ENCODE measurements at places on chromosomes 4 and X.
A peak's percentile ranks its signal among the peaks of the same experiment; 100 is the strongest.

- DNase-seq: no peak
Observed at GRCh38 chr4:548976-549375, 27.1 kb downstream of the TMEM271 start.

GRCh38 chr4:170170861-170171260 lies 81.1 kb upstream of the AADAT start:
- DNase-seq: no peak

DNA sequence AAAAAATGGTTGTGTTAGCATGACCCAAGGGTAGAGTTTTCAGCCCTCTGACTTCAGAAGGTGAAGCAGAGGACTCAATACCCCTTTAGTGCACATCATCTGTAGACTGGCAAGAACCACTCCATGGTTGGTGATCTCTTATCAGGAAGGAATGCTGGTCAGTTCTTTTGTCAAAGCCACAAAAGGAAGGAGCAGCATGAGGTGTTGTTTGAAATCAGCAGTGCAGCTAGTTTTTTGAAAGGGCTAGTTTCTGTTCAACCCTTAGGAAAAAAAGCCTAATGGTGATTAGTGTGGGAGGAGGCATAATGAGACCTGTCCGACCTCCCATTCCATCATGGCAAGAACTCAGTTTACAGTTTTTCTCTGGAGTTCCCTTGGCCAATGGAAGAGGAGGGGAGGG lies 362.0 kb upstream of the CT83 start:
- DNase-seq: no peak

GRCh38 chrX:39059866-39060265 lies 258.6 kb downstream of the MID1IP1 start:
- DNase-seq: no peak

DNA sequence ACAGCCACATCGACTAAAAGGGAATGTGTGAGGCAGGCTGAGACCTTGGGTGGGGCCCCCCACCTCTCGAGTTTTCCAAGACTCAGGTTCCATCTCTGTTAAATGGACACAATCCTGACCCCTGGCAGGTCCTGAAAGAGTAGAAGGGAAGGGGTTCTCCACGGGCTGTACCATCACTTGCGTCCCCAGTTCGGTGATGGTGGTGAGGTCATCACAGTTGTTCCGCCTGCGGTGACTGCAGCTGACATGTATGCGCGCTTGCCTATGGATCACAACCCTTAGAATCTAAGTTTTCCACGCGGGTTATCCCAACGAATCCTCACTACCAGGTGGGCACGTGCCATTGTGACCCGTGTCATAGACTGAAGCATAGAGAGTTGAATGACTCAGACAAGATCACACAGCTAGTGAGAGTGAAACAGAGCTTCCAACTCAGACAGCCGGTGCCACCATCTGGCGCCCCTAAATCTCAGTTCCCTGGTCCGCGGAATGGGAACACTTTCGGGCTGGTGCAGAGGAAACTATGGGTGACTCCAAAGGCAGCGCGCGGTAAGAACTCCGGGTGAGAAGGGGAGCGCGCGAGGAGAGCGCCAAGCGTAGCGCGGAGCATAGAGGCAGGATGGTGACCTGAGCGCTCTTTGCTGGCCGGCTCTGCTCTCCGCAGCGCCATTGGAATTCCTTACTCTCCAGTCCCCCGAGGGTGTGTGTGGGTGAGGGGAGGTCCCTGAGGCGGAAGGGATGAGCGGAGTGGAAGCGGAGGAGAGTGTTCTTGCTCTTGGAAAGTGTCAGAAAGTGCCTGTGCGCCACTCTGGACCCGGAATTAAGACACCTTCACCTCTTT lies 10.5 kb downstream of the MSX1 start:
- DNase-seq: peak; percentile 48

GRCh38 chrX:131923614-131924250 lies 99.4 kb upstream of the STK26 start:
- no peak for DNase-seq

- no peak for DNase-seq
Observed at GRCh38 chr4:108334031-108334430, 165.3 kb upstream of the LEF1 start.

GRCh38 chrX:45295259-45295986 lies 94.7 kb upstream of the DIPK2B start:
- no peak for DNase-seq

GRCh38 chrX:123331859-123332258 lies 147.8 kb downstream of the GRIA3 start:
- no peak for DNase-seq

- DNase-seq: no peak
Observed at GRCh38 chr4:101282076-101282844, 65.1 kb downstream of the PPP3CA start.

DNA sequence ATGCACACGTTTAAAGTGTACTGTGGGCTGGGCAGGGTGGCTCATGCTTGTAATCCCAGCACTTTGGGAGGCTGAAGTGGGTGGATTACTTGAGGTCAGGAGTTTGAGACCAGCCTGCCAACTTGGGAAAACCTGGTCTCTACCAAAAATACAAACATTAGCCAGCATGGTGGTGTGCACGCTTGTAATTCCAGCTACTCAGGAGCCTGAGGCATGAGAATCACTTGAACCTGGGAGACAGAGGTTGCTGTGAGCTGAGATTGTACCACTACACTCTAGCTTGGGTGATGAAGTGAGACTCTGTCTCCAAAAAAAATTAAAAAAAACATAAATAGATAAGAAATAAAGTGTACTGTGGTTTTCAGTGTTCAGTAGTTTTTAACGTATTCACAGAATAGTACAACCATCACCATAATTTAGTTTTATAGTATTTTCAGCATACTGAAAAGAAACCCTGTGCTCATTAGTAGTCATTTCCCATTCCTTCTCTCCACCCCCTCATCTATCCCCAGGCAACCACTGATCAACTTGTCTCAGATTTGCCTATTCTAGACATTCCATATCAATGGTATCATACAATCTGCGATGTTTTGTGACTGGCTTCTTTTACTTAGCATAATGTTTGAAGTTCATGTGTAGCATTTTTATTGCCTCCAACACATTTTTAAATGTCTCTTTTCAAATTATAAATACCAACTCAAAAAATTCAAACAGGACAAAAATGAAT lies 19.1 kb downstream of the SLAIN2 start:
- no peak for DNase-seq

GRCh38 chrX:53004811-53005210 lies 43.8 kb upstream of the GPR173 start:
- DNase-seq: no peak

DNA sequence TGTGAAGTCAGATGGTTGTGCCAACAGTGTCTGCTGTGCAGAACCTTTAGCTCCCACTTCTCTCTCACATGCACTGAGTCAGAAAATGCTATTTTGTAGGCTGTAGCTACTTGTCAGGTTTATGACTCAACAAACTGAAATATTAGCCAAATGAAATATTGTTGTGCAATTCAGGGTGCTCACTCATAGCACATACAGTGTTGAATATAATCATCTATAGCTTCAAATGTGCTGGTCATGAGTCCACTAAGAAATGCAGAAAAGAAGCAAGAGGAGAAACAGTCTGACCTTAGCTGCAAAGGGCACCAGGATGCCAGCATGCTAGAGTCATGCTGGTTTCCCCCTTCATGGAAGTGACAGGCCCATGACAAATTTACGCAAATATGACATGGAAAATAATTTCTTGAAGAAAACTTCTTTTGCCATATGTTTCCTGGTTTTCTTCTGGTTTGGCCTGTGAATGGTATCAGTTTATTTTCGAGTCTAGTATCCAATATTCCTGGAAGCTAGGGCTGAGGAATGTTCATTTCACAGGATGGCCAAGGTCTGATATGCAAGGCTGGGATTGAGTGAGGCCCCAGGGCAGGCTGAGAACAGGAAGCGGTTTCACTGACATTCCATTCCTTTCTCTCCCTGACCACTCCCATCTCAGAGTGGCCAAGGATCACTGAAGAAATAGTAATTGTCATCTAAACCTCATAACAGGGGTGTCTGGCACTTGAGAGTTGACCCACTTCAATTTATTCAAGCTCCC lies 10.3 kb upstream of the CXCL2 start:
- DNase-seq: no peak

DNA sequence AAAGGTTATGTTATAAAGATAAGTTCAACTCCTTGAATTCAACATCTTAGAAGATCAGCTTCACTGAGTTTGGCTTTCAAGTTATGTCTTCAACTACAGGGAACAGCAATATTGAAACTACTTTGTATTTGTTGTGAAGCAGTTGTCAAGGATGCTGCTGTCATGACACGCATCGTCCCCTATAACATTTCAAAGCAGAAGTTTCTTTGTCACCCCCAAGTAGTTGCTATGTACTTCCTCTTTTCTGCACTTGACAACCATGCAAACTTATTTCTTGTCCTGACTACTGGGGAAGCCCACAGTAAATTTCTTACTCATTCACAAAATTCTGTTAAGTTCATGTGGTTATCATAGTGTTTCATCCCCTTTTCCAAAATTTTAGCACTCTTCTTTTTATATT lies 14.3 kb downstream of the ANTXR2 start:
- no peak for DNase-seq

GRCh38 chr4:147367891-147368290 lies 113.0 kb upstream of the EDNRA start:
- DNase-seq: no peak

DNA sequence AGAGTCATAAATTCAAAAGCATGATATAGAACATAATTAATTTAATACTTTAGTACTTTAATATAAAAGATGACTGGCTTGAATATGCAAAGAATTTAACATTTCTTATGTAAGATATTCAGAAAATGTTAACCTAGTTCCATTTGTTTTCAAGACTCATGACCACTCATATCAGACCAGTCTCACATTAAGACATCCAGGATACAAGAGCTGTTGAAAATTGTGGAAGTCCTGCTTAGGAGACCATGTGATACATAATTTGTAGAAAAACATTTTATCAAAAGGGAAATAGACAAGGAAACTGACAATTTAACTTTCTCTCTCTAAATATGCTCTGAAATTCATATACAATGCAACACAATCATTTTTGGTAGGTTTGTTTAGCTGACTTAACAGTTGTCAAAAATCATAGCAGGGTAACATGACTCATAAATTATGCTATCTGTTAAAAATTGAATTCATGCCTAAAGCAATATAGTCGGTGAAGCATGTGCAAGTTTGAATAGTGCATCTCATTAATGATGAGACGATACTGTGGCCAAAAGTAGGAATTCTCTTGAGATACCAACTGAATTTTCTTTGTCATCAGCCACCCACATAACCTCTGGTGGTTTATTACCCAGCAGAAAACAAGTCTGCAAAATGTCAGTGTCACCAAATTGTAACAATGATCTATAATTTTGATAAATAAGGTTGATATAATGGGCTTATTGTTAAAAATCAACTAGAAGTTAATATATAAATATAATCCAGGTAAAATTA lies 211.4 kb downstream of the GASK1B start:
- DNase-seq: no peak

GRCh38 chr4:23945451-23946017 lies 55.7 kb upstream of the PPARGC1A start:
- no peak for DNase-seq

DNA sequence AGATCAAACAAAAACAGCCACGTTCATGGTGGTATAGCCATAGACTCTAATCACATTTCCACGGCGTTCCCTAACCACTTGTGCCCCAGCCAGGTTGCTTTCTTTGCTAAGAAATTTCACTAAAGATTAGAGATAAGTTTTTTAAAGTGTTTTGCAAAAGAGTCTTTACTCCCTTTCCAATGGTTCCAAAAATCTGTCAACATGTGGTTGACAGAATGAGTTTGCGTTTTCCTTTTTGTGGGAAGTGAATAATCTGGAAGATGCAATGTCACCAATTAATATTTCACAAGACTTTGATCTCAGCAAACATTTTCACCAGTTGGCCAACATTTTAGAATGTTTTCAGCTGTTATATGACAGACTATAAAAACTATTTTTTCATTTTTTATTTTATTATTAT lies 35.3 kb downstream of the CXCL1 start:
- DNase-seq: no peak

- no peak for DNase-seq
Observed at GRCh38 chrX:46549914-46550313, 4.7 kb upstream of the ZNF674 start.

DNA sequence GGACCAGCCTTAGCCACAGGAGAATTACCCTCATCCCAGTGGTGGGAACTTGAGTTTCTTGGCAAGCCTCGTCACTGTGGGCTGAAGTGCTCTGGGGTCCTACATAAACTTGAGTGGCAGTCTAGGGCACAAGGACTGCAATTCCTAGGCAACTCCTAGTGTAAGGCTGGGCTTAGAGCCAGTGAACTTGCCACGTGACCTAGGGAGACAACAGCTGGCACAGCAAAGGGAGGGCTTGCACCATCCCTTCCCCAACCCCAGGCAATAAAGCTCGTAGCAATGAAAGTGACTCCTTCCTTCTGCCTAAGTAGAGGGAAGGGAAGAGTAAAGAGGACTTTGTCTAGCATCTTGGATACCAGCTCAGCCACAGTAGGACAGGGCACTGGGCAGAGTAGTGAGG lies 81.8 kb downstream of the TEX11 start:
- DNase-seq: no peak

DNA sequence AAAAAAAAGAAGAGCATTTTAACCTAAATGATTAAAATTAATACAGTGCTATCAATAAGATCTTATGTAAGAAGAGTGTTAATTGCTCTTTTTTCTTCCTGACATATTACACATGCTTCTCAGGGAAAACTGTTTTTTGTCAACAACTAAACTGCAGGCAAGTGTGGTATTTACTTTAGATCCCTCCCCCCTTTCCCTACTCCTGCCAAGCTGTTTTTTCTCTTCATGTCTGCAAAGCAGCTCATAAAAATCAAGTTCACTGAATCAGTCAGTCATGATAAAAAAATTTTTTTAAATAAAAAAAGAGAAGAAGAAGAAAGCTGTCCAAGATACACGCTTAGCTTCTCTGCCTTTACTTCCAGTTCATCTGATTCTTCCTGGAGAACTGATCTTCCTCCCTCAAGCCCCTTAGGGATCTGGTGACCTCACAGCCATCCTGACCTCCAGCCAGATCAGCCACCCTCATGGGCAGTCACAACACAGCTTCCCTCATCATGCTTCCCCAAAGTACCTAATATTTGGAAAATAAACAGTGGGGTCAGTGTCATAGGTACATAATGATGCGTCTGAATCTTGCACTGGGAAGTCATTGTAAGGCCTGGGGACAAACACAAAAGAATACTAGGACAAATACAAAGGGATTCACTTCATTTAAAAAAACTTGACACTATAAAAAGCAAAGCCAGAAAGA lies 87.0 kb downstream of the ZNF827 start:
- DNase-seq: no peak

GRCh38 chr4:183875251-183875825 lies 29.8 kb upstream of the STOX2 start:
- no peak for DNase-seq

DNA sequence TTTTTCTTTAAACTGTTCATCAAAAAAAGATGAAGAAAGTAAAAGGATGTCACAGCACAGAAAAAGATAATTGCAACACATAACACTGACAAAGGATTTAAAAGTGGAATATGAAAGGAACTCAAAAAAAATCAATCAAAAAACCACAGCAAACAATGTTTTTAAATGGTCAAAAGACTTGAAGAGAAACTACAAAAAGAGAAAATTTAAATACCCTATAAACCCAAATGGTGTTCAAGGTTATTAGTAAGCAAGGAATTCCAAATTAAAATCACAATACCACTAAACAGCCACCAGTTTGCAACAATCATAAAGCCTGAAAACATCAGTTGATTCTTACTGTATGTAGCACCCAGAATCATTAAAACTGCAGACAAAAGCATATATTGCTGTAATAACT lies 36.5 kb upstream of the PCDH10 start:
- no peak for DNase-seq

All from D341Med (cell line).